ENCODE measurements at places on chromosomes 12 and 14. TPM values are rescaled to one million over a fixed set of nuclear protein-coding genes. Genes with fewer than 3 reads are reported as not detected.

- no peak overlapping the region for H3K27ac ChIP-seq
- no peak overlapping the region for H3K4me3 ChIP-seq
- H3K4me1 ChIP-seq: no peaks in the 10 kb centered on the region
- H3K27me3 ChIP-seq: no peaks in the 10 kb centered on the region
- no peaks in the 10 kb centered on the region for H3K36me3 ChIP-seq
- DNase-seq: no peak
These were observed 399.8 kb downstream of the TMEM117 start for GRCh38 chr12:44235674-44236073.

- H3K4me3 ChIP-seq: no peak within 1 kb of the TSS
- H3K36me3 ChIP-seq: no peaks in the 10 kb centered on the region
- H3K27me3 ChIP-seq: peaks cover 67% of the 10 kb centered on the region
- H3K4me1 ChIP-seq: 0 out of 2 replicates have a peak, but pooled peaks cover 7% of the 10 kb centered on the region
- no peak for DNase-seq
- no peak within 1 kb of the TSS for H3K27ac ChIP-seq
These were observed at the start of gene CCDC184 for GRCh38 chr12:48183091-48183875. Gene CCDC184, plus strand, starts transcription at chr12:48183644. Its CDS starts 479 bp downstream, at chr12:48184123.

DNA sequence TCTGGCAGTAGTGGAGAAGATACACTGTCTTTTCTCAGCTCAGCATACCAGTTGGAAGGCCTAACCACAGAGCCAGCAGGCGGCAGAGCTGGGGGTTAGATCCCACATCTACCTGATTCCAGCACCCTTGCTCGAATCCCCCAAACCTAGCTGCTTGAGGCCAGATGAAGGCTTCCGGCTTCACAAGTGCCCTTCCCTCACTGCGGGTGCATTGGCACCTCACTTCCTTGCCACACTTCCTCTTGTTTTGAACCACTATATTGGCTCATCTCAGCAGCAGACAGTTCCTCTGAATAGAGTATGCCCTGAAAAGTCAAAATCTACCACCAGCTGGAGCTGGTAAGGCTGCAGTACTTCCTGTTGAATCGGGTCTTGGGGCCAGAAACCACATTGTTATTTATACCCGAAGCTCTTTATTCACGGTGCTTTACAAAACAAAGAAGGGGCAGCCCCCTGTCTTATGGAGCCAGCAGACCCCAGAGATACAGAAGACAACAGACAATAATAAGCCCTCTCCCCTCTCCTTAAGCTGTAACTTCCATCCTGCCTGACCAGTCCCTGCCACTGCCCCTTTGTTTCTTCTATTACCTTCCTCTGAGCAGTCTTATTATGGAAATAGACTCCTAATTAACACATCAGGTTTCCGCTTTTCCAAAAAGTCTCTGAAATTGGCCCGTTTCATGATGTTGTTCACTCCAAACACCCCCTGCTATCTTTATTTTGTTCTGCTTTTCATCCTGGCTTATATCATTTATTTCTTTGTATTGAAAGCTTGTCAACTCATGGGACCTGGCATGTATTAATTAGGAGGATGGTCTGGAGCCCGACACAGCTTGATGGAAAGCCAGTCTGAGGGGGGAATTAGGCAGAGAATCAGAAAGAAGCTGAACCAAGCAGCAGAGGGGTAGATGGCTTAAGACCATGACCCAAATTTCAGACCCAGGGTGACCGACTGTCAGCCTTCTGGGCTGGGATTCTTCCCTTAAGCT lies 233.5 kb downstream of the EFCAB11 start:
- H3K27ac ChIP-seq: no peak overlapping the region
- H3K4me3 ChIP-seq: no peak overlapping the region
- DNase-seq: no peak

- H3K36me3 ChIP-seq: no peaks in the 10 kb centered on the region
- H3K27ac ChIP-seq: no peak overlapping the region
- no peak for DNase-seq
- H3K27me3 ChIP-seq: no peaks in the 10 kb centered on the region
- peaks cover 5% of the 10 kb centered on the region for H3K4me1 ChIP-seq
- H3K4me3 ChIP-seq: no peak overlapping the region
These were observed 160.1 kb downstream of the SRGAP1 start for GRCh38 chr12:64004641-64005040.

GRCh38 chr12:91818227-91819131 lies 327.2 kb downstream of the BTG1 start:
- no peak overlapping the region for H3K27ac ChIP-seq
- H3K36me3 ChIP-seq: no peaks in the 10 kb centered on the region
- 0 out of 2 replicates have a peak, but pooled peaks cover 5% of the 10 kb centered on the region for H3K4me1 ChIP-seq
- no peaks in the 10 kb centered on the region for H3K27me3 ChIP-seq

- H3K27ac ChIP-seq: no peak overlapping the region
- H3K4me3 ChIP-seq: no peak overlapping the region
- peaks cover 3% of the 10 kb centered on the region for H3K36me3 ChIP-seq
- H3K4me1 ChIP-seq: no peaks in the 10 kb centered on the region
These were observed 94.1 kb downstream of the LGMN start for GRCh38 chr14:92654239-92654901.

KCNC2 gene
- total RNA-seq: not detected

ACVRL1 gene
- not detected for total RNA-seq

ANG gene
- 50.4 TPM for total RNA-seq

TCTN2 gene
- 4.1 TPM for total RNA-seq

LALBA gene
- total RNA-seq: not detected

RD3L gene
- total RNA-seq: not detected

SCNN1A gene
- 1.5 TPM for total RNA-seq
